Caki2 (cell line): ENCODE measurements at places on chromosomes 16 and 17. TPM values are rescaled to one million over a fixed set of nuclear protein-coding genes. Genes with fewer than 3 reads are reported as not detected.

The HES7 gene
- total RNA-seq: 5.3 TPM in 1 of 2 replicates, not detected in the other

The KRTAP2-1 gene
- total RNA-seq: not detected in 2 replicates

The PIK3R5 gene
- 3.1 TPM in 1 of 2 replicates, not detected in the other for total RNA-seq

The TNP2 gene
- not detected in 2 replicates for total RNA-seq

The RCVRN gene
- not detected in 2 replicates for total RNA-seq

The CHST4 gene
- total RNA-seq: not detected in 2 replicates

The NKD1 gene
- under 0.01 TPM in 1 of 2 replicates, not detected in the other for total RNA-seq

The MEFV gene
- not detected in 2 replicates for total RNA-seq

The KCNJ18 gene
- total RNA-seq: not detected in 2 replicates

The C16orf46 gene
- 11.3 TPM in 1 of 2 replicates, not detected in the other for total RNA-seq

The ZG16B gene
- 0.93 TPM in 1 of 2 replicates, not detected in the other for total RNA-seq

The TAC4 gene
- not detected in 2 replicates for total RNA-seq

The TBC1D3 gene
- total RNA-seq: not detected in 2 replicates

The CCL8 gene
- not detected in 2 replicates for total RNA-seq

The RHBDF1 gene
- total RNA-seq: 11.8 and 19.5 TPM in 2 replicates

The SLC12A3 gene
- not detected in 2 replicates for total RNA-seq

The MT1F gene
- 17.6 TPM in 1 of 2 replicates, not detected in the other for total RNA-seq

The NOL11 gene
- 46.8 and 64.5 TPM in 2 replicates for total RNA-seq

The KRTAP4-9 gene
- not detected in 2 replicates for total RNA-seq

The FOXN1 gene
- total RNA-seq: not detected in 2 replicates

The KCTD19 gene
- 0.49 and 5.7 TPM in 2 replicates for total RNA-seq

The PPY gene
- total RNA-seq: not detected in 2 replicates

The ZNF750 gene
- total RNA-seq: not detected in 2 replicates

The KREMEN2 gene
- 18.2 and 32.8 TPM in 2 replicates for total RNA-seq

The THRA gene
- 9.1 and 16.4 TPM in 2 replicates for total RNA-seq

The TBC1D3E gene
- not detected in 2 replicates for total RNA-seq

The NPTX1 gene
- not detected in 2 replicates for total RNA-seq

The ARHGAP44 gene
- 0.64 TPM in 1 of 2 replicates, not detected in the other for total RNA-seq

The CLEC18A gene
- total RNA-seq: not detected in 2 replicates

The PIK3R6 gene
- not detected in 2 replicates for total RNA-seq
